ENCODE measurements at places on chromosomes 11 and 22. TPM values are rescaled to one million over a fixed set of nuclear protein-coding genes. Genes with fewer than 3 reads are reported as not detected.

OR51E1 gene
- not detected for total RNA-seq

RFPL1 gene
- not detected for total RNA-seq

SOX6 gene
- 0.15 TPM for total RNA-seq

APOBEC3A gene
- not detected for total RNA-seq

CTSW gene
- total RNA-seq = not detected
